ENCODE measurements at places on chromosomes 3 and 15.
A peak's percentile ranks its signal among the peaks of the same experiment; 100 is the strongest.

GRCh38 chr3:15429080-15429479 is 1.7 kb downstream of the EAF1 start:
- DNase-seq, result no peak

DNA sequence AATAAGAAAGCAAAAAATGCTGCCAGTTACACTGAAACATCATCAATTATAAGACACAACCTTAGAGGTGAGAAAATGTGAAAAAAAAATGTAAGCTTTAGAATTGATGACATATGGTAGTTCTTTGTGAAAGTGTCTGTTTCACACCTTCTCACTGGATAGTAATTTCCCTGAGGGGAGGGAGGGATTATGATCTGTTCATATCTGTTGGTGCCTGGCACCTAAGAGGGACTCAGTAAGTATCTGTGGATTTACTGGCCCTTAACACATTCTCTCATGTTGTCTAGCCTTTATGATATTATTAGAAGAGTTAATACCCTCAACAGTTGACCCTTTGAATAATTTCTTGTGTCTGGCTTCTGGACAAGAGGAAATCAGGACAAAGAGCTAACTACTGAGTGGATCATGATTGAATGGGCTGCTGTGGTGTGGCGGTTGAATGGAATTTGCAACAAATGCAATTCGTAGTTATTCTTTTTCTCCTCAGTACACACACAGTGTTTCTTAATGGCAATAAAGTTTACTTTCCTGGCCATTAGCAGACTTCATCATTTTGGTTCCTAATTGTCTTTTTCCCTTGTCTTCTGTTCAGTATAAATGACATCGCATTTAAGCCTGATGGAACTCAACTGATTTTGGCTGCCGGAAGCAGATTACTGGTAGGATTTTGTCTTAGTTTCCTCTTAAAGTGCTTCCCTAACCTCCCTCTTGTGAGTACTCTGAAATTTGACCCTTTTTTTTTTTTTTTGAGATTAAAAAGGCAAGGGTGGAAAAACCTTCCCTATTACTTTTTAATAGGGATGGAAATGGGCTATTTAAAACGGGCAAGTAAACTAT is 9.5 kb downstream of the IFT122 start:
- no peak for DNase-seq

DNA sequence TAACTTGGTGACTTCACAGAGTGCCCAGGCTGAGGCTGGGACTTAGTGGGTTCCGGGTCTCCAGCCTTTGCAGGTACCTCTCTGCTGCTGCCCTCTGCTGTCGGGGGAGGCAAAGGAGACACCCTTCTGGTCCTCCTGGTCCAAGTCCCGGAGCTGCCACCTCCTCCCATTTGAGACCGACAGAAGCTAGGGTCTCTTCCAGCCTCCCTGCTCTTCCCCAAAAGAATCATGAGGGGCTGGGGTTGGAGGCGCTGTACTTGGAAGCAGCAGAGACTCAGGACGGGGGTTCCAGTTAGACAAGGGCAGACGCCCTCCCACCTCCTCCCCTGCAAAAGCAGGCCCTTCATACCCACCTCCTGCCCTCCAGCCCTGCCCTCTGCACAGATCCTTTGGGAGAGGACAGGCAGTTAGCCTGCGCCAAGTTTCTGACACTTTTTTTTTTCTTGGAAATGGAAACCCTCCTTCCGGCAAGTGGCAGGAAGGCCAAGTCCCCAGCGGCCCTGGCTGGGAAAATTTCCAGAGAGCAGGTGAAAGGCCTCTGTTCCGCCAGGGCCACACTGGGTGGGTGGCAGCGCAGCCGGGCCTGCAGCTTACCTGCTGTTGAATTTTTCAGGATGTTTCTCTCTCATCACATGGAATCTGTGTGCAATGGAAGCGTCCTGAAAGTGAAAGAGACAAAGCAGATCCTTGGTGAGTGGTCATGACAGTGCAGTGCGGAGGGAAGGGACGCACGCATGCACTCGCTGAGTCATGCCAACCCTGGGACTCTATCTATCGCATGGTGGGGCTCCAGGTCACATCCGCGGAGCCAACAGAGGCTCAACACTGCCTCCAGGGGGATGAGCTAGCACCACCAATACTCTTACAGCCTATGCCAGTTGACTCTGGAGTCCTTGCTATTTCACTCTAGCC is 119.9 kb downstream of the DGKG start:
- peak; percentile 97 for DNase-seq

- no peak for DNase-seq
Observed at GRCh38 chr3:11021611-11022011, 29.1 kb downstream of the SLC6A1 start.

DNA sequence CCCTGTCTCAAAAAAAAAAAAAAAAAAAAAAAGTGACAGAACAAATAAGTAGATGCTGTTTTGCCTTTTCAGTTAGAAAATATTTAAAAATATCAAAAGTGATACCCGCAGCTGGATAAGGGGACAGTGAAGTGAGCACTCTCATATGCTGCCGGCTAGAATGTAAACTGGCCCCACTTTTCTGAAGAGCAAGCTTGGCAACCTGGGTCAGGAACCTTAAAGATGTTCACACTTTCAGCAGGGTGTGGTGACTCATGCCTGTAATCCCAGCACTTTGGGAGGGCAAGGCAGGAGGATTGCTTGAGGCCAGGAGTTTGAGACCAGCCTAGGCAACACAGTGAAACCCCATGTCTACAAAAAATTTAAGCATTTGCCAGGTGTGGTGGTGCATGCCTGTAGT is 17.4 kb downstream of the FSD2 start:
- DNase-seq, result no peak

- no peak for DNase-seq
Observed at GRCh38 chr15:76864586-76864985, 40.6 kb downstream of the SCAPER start.

GRCh38 chr3:140188285-140188684 is 253.3 kb downstream of the CLSTN2 start:
- DNase-seq, result no peak

GRCh38 chr3:127035677-127036076 is 52.8 kb downstream of the PLXNA1 start:
- peak; percentile 88 for DNase-seq

DNA sequence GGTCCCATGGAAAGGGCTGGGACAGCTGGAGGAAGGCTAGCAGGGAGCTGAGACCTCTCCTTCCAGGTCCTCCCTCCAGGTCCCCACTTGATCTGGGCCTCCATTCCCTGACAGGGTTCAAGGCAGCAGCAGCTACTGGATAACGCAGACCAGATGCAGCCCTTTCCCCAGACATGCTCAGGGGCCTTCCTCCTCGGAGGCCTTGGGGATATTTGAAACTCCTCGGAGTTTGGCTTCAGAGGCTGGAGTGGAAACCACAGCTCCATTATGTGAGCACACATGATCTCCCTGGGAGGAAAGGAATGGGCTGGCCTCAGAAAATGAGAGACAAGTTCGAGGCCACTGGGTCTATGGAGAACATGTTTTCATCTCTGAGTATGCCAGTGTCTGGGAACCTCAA is 119.3 kb downstream of the SMAD6 start:
- DNase-seq, result no peak

- DNase-seq, result no peak
Observed at GRCh38 chr3:146505516-146505915, 36.2 kb upstream of the PLSCR2 start.

DNA sequence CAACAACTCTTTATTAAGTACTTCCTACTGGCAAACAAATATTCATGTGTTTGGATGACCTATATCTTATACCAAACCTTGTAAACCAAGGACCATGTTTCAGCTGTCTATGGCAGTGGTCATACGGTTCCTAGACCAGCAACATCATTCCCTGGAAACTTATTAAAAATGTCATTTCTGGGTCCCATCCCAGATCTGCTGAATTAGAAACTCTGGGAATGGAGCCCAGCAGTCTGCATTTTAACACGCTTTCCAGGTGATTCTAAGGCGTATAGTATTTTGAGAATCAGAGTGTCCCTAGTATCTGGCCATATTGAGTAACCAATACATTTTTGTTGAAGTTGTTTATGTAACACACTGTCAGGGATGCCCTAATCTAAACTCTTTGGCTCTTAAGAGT is 363.4 kb upstream of the LRRC3B start:
- DNase-seq, result no peak

DNA sequence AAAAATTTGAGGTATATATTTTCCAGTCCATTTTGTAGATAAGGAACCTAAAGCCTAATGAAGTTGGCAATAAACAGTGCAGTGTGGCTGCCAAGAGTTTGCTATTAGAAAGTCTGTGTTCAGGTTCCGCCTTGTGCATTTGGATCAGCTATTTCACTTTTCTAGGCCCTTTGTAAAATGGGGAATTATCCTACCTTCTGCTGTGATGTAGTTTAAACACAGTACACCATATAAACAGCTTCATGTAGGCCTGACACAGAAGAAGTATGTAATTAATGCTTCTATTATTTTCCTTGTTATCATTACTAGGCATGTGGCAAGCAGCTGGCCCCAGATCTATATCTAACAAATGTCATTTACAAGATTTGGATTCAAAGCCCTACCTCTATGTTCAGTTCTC is 456.3 kb downstream of the GABRG3 start:
- no peak for DNase-seq

GRCh38 chr15:61974759-61975158 is 85.5 kb downstream of the VPS13C start:
- peak; percentile 3 for DNase-seq

DNA sequence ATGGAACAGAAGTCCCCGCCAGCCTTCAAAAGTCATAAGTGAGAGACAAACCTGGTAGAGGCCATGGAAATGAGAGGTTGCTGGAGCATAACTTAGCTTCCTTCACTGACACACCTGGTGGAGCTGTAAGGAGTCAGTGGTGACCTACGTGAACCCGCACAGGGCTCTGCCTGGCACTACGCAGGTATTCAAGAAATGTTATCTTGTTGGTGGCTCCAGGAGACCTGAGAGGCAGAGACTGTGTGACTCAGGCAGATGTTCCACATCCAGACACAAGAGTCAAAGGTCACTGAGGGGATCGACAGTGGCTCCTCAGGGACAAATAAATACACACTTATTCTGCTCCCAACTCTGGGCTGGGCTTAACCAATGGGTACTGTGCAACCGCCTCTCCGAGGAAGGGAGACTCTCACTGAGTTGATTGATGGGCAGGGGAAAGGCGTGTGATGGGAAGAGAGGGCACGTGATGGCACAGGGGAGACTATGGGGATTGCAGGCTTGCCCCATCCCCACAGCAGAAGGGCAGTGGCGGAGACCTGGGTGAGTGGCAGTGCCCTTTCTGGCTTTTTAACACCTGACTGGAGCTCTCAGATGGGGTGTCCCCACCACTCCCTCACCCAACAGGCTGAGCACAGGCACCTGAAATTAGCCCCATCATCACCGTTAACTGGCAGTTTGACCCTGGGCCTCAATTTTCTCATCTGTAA is 111.7 kb upstream of the SMAD3 start:
- DNase-seq, result no peak

- no peak for DNase-seq
Observed at GRCh38 chr3:30241721-30242120, 364.7 kb upstream of the TGFBR2 start.

- no peak for DNase-seq
Observed at GRCh38 chr3:74066456-74066855, 441.7 kb upstream of the PDZRN3 start.

DNA sequence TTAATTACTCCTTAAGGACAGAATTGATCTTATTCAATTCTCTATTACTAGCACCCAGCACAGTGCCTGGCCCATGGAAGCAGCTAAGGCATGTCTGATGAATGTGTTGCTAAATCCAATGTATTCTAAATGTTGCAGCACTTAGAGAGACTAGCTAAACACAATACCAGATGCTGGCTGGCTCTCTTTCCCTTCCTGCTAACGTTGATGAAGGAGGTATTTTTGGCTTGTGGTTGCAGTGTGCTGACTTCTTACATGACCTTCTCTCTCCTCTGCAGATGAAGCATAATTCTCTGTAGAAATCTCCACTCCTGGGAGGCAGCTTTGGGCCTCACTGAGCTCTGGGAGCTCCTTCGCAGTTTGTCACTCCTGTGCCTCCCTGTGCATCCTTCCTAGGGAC is 183.6 kb downstream of the PEX5L start:
- DNase-seq, result peak; percentile 21

DNA sequence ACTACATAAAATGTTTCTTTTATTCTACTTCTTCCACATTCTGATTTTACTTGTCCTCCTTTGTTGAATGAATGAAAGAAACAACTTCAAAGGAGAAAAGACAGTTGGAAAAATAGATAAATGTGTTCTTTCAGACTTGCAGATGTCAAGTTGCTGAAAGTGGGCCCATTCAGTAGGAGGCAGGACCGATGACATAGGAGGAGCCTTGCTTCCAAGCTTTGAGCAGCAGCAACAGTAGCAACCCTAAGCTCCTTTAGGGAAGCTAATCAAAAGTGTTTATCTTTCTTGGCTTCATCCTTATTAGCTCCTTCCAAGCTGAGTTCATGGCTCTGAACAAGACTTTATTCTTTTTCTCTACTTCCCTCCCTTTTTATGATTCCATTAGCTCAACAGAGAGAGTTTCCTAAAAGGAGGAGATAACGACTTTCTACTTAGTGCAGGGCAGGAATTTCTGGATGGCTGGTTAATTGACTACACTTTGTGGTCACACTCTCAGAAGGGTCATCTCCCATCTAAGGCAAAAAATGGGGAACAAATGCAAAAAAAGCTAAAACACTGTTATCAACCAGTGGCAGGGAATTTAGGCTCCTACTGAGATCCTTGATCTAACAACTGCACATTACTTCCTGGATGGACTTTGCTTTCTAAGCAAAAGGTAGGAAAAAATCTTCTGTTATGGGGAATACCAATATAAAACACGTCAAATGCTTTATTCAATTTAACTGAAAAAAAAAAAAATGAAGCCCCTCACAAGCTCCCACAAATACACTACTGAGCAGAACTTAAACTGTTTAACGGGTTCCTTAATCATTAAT is 4.8 kb downstream of the MORC1 start:
- DNase-seq, result no peak

- no peak for DNase-seq
Observed at GRCh38 chr3:168817177-168817576, 721.5 kb upstream of the GOLIM4 start.

DNA sequence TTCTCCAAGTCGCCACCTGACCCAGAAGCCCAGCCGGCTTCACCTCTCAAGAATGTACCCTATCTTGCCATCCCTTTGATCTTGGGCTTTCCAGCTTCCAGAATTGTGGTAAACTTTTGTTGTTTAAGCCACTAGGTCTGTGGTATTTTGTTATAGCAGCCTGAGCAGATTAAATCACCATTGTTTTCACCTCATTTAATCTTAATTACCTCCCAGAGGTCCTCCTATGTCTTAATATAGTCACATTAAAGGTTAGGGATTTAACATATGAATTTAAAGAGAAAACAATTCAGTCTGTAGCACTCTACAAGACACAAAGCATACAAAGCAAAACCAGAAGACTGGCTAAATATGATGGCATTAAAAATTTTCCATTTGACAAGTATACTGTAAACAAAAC is 123.4 kb upstream of the CADM2 start:
- DNase-seq, result no peak

- DNase-seq, result no peak
Observed at GRCh38 chr3:194357681-194358080, 6.6 kb upstream of the CPN2 start.

DNA sequence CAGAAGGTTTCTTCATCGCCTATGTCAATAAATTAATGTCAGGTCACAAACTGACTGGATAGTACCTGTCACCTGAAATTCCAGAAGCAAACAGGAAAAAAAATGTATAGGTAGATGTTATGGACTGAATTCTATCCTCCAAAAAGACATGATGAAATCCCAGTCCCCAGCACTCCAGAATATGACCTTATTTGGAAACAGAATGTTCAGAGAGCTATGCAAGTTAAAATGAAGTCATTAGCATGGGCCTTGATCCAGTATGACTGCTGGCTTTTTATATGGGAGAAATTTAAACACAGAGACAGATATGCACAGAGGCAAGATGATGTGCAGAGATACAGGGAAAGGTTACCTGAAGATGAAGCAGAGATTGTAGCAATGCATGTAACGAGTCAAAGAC is 953.4 kb downstream of the ZPLD1 start:
- peak; percentile 24 for DNase-seq

GRCh38 chr3:126417981-126418530 is 23.3 kb downstream of the CFAP100 start:
- DNase-seq, result no peak
